ENCODE measurements at places on chromosomes 5 and 9.

DNA sequence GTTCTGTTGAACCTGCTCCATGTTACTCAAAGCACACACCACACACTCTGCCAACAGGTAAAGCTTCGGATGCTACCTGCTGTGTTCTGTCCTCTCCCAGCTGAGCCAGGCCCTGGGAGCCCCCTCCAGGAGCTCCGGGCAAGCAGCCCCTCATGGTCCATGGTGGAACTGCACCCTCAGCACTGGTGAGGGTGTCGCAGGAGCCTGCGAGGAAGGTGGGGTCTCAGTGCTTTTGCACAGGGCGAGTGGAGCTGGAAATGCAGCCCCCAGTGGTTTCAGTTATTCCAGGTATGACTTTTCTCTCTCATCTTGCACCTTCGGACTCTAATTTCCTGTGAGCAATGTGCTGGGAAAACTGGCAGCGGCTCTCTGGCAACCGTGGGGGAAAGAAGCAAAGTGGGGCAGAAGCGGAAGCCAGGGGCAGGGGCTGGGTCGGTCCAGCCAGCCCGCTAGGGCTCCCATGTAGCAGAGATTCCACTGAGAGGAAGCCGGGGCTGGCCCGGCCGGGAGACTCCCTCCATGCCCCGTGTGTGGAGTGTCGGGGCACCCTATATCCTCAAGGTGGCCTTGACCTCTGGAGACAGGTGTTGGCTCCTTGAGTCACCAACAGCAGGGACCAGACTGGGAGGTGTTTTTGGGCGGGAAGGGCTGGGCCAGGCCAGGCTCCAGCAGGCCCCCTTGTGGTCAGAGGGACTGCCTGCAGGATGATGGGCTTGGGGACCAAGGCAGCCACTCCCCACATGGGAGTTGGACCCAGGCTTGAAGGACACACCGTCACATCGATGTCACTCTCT, 75.6 kb upstream of the PRSS3 start:
- peak; percentile 57 for DNase-seq

- DNase-seq: no peak
These were observed 35.2 kb upstream of the PLEKHG4B start for GRCh38 chr5:56561-57290.

- DNase-seq: no peak
These were observed 101.0 kb downstream of the CD180 start for GRCh38 chr5:67095346-67096171.

DNA sequence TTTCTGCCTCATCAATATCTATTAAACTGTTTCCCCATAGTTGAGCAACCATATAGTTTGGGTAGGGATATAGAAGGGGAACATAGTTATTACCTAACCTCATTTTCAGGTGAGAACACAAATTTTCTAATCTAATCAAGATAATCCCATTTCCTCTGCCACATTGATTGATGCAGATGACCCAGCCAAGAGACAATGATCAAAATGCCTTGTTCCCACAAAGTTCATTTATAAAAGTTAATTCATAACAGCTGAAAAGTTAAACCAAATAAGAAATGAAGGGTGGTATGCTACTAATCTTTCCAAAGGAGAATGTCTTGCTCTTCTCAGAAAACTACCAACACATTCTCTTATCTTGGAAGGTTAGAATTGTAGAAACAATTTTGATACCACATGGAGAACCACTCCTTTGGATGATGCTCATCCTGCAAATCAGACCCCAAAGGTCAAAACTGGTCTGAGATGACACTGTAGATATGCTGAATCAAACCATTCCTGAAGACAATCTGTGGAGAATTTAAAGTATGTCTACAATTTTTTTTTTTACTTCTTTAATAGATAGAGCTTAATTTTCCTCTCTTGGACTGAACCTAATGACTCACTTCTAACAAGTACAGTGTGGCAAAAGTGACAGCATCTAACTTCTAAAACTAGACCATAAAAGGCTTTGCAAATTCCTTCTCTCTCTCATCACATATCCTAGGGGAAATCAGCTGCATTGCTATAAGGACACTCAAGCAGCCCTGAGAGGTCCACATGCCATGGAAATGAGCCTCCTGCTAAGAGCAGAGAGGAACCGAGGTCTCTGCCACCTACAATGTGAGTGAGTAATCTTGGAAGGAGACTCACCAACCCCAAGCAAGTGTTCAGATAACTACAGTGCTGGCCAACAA, 586.7 kb upstream of the TUSC1 start:
- no peak for DNase-seq

GRCh38 chr5:96297867-96298266, 135.2 kb downstream of the PCSK1 start:
- no peak for DNase-seq

GRCh38 chr5:27462936-27463335, 424.6 kb upstream of the CDH9 start:
- DNase-seq: no peak

Measured in NCI-H1105 treated with DMSO at 0.1 percent for 48 hours (cell line).